Kidney capillary endothelial cell (primary cell): ENCODE measurements at places on chromosomes 1 and 21.

DNA sequence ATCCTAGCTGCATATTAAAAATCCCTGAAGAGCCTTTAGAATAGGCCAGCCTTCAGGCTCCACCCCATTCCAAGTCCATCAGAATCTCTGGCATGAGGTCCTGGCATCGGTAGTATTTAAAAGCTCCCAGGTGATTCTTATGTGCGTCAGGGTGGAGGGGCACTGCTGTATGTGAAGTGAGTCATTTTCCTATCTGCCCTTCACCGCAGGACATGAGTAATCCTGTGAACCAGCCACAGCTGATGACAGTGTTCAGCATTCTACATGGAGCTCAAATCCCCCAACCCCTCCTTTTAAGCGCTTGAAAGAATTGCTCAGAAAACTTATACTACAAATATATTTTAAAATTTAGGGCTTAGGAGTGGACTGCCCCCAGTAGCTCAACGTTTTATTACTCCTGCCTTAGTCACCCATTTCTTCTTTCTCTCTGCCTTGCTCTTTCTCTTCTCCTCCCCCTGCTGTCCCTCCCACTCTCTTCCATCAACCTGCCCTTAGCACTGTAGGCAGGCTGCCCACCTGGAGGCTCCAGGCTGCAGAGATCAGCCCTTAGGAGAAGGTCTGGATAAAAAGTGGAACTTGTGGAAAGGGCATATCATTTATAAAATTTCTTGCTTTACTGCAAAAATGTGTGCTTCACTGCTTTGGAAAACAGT is 73.8 kb upstream of the ZNF281 start:
- DNase-seq = peak; percentile 94

DNA sequence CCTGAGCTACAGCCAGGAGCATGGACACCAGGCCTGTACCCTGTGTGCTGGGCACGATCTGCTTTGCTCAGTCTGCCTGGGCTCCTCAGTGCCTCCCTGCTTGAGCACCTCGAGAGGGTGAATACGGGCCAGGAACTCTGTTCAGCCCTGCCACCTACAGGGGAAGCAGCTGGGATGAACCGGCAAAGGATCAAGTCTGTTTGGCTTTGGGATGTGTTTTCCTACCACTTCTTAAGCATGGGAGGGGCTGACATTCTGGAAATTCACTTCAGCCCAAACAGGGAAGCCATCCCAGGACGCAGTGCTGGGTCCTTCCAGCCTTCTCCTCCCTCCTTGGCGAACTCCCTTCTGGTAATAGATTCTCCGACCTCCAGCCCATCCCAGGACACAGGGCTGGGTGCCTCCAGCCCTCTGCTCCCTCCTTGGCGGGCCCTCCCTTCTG is 55.8 kb upstream of the SELENON start:
- no peak for DNase-seq

DNA sequence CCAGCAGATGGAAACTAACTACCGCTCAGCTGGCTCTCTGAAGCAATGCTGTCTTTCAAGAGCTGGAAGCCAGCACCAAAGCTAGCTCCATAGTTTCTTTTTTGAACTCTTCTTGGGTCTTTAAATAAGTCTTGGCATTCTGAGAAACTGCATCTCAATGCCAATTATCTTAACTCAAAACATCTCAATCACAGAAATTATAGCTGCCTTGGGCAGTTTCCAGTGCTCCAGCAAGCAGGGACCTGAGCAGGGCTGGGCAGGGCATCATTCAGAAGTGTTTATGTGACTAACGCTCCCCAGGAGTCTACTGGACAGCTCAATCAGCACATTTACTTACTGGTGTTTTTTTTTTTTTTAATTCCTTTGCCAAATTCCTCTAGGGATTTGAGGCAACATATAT is 18.3 kb upstream of the PADI4 start:
- DNase-seq = no peak

DNA sequence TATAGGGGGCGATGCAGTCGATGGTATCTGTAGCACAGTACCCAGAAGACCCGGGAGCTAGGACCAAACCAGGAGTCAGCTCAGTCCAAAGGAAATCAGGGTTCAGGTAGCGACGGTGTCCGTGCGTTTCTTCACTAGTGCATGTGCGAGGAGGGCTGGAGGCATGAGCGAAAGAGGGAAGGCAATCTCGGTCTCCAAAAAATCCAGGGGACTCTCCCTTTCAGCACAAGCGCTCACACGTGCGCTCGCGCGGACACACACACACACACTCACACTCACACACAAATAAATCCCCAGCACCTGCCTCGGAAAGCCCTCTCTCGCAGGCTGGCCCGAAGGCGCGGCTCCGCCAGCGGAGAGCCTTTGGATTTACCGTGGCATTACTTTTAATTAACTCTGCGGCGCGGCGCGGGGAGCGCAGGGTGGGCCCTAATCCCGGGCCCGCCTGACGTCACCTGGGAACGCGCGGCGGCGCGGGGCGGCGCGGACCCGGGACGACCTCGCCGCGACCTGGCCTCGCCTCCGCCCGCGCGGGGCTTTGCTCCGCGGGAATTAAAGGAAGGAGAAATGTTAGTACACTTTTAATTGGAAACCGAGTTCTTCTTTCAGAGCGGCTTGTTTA is 121.2 kb downstream of the LMX1A start:
- no peak for DNase-seq

DNA sequence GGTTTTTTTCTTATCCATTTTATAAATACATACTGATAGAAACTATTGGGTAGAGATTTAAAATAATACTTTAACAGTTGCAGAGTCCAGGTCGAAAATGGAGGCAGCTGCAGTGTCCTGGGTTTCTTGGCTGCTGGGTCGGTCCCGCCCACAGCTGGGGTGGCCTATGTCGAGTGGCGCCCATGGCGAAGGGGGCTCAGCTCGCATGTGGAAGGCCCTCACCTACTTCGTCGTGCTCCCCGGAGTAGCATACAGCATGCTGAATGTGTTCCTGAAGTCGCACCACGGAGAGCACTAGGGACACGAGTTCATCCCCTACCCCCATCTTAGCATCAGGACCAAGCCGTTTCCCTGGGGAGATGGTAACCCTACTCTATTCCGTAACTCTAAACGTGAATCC is 1304.9 kb upstream of the ADGRL2 start:
- no peak for DNase-seq

- no peak for DNase-seq
Measured at GRCh38 chr1:23345920-23346319, 1.8 kb upstream of the HNRNPR start.

GRCh38 chr1:101051688-101052638 is 26.4 kb upstream of the DPH5 start:
- DNase-seq = no peak

- no peak for DNase-seq
Measured at GRCh38 chr21:14870853-14871149, 194.0 kb downstream of the NRIP1 start.

DNA sequence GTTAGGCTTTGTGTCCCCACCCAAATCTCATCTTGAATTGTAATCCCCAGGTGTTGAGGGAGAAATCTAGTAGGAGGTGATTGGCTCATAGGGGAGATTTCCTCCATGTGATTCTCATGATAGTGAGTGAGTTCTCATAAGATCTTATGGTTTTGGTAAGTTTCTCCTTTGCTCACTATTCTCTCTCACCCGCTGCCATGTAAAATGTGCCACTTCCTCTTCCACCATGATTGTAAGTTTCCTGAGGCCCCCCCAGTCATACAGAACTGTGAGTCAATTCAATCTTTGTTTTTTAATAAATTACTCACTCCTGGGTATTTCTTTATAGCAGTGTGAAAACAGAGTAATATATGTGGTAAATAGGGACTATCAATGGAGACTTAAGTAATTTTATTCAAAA is 434.5 kb upstream of the OLFM3 start:
- DNase-seq = no peak

DNA sequence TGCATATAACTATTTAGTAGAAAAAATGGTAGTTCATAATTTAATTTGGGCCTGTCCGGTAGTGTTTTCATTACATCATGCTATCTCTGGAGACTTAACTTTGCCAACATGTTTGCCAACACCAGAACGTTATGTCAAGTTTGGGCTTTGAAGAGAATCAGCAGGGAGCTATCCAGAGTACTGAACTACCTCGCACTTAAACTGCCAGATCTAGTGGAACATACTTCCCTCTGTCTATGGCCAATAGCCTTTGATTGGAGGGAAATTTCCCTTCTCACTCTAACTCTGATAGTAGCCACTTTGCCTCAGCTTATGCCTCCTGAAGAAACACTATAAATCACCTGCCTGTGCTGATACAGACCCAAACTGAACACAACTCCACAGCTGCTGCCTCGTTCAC is 10.0 kb downstream of the LRRC53 start:
- peak; percentile 18 for DNase-seq
